Liver (tissue), 10 donors: ENCODE measurements at places on chromosomes 11 and 22. TPM values are rescaled to one million over a fixed set of nuclear protein-coding genes. Genes with fewer than 3 reads are reported as not detected.

DNA sequence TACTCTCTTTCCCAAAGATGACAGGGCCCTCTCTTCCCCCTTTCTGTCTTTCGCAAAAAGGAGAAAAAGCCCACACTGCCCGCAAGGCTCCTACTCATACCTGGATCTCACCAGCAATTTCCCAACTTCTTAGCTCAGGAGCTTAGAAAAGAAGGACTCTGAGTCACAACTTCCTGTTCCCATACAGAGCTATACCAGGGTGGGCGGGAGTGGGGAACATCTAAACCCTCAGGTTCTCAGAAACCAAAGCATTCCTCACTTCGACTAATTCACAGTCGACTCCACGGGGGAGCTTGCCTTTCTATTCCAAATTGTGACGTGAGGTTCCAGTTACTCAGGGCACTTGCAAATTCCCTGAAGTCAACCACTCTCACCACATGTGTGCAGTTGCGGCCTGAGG is 61.9 kb downstream of the MTNR1B start:
- DNase-seq = no peak

DNA sequence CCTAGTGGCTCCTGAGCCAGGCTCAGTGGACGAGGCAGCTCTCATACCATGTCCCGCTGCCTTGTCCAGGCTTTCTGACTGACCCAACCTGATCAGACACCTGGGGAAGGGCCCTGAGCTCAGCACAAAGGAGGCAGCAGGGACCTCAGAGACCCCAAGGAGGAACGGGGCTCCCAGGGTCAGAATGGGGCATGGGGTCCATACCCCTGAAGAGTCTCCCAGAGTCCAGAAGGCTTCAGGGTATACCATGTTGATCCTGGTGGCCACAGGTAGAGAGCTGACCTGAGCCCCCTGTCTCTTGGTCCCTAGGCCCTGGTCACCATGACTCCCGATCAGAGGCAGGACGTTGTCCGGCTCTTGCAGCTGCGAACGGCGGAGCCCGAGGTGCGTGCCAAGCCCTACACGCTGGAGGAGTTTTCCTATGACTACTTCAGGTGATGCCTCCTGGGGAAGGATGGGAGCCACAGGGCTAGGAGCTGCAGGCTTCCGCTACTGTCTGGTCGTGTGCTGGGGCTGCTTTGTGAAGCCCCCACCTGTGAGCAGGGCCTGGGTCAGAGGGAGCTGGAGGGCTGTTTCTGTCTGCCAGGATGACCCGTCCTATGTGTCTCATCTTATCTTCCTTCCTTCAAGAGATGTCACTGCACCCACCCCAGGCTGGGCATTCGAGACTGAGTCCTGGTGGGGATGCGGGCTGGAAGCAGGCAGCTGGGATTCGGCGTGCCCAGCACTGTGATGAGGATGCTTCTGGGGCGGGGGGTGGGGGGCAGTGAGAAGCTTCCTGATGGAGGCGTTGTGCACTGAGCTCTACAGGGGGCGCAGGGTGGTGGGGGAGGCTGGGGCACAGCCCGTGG is 74.2 kb downstream of the MYO7A start:
- DNase-seq = no peak

DNA sequence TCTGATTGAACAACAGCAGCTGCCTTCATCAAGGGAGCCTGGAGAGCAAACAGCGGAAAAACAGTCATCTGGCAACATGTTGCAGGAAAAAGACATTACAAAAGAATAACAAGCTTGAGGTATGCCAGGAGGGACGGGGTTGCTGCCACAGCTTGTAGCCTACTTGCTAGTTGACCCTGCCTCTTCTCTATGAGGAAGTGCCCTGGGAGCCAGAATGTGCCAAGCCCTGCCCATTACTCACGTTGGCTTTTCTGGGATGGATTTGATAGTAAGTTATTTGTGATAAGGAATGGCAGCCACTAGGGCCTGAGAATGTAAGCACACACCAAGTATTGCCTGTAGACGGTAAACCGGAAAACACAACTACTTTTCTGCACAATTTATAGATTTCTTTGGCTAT is 113.5 kb upstream of the KIRREL3 start:
- no peak for DNase-seq

DNA sequence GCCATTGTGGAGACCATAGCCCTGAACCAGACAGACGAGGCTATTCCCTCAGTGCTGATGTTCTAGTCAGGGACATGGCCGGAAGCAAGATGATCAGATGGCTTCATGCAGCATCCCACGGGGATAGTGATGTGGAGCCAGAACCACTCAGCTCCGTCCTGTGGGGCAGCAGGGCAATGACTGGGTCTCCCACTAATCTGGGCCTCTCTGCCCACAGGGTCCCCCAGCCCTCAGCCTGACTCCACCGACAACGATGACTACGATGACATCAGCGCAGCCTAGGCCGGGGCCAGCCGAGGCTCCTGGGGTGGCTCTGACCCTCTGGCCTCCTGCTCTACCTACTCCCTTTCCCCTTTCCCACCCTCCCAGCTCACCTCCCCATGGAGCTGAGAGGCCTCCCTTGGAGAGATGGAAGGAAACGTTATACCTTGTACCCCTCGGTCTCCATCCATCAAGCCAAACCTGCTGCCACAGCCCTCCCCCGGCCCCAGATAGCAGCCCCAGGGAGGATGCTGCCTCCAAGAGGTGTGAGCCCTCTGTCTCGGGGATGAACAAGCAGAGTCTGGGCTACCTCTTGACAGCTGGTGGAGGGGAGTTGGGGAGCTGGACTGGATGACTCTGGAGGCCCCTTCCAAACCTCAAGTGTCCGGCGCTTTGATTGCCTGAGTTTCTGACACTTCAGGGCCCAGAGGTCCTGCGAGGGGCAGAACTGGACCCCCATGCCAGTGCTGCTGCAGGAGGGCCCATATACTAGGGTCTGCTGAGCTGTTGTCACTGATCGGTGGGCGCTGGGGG is 47.8 kb downstream of the CD6 start:
- no peak for DNase-seq

DNA sequence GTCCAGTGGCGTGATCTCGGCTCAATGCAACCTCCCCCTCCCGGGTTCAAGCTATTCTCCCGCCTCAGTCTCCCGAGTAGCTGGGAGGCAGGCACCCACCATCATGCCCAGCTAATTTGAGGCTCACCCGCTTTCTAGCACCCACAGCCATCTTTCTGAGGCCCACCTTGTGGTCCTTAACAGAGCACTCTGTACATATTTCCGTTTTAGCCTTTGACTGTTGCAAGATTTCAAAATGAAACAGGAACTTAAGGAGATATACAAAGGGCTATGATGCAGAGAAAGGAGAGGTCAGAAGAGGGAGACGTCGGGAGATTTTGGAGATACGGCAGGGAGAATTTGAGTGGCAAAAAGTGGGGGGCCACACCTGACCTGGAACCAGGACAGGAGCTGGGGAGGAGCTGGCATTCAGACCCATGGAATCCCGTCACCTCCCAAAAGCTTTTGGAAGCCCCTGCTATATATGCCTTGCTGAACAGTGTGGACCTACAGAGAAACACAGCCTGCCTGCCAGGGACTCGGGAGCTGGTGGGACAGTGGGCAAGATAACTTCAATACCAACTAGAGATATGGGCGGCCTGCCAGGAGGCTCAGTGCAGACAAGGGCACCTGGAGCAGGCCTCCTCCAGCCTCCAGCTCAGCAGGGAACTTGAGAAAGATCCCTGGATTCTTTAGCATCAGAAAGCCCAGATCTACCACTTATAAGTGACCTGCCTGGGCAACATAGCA is 8.0 kb upstream of the CLCF1 start:
- no peak for DNase-seq

DNA sequence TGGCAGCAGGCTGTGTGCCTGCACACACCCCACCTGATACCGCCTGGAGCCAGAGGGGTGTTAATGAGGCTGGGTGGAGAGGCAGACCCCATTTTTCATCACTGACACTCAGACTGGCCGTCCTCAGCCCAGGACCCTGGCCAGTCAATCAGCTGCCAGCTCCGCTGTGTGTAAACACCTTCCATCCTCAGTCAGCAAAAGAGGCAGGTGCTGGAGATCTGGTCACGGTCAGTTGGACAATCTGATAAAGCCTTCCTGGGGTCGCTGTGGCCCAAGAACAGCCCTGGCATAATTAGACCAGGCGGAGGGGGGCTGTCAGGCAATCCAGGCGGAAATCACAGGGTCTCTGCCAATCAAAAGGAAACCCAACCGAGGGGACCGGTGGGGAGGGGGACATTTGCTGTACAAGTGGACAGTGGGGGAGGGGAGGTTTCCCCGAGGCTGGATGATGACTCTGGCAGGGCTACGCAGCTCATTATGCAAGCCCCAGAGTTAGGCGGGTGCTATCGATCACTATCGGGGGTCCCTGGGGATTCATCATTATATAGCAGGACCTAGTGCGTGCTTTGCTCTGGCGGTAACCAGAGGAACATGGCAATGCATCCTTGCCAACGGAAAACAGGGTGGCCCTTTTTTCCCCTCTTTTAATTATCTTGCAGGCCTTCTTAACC is 72.9 kb downstream of the ABTB2 start:
- no peak for DNase-seq

DNA sequence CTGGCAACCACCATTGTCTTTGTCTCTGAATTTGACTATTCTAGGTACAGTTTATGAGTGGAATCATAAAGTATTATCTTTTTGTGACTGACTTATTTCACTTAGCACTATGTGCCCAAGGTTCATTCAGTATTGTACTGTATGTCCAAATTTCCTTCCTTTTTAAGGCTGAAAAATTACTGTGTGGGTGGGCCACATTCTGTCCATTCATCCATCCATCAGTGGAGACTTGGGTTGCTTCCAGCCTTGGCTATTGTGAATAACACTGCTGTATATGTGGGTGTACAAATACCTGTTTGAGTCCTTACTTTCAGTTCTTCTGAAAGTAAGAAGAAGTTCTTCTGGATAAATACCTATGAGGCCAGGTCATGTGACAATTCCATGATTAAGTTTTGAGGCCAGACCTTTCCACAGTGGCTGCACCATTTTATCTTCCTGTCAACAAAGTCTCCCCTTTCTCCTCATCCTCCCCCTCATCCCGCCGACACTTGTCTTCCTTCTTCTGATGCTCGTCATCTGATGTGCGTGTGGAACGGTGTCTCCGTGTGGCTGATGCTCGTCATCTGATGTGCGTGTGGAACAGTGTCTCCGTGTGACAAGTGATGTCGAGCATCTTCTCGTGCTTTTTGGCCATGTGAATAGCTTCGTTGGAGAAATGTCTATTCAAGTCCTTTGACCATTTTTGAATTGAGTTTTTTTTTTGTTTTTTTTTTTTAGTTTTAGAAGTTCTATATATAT is 49.5 kb downstream of the SBF1 start:
- peak; percentile 30 for DNase-seq

DNA sequence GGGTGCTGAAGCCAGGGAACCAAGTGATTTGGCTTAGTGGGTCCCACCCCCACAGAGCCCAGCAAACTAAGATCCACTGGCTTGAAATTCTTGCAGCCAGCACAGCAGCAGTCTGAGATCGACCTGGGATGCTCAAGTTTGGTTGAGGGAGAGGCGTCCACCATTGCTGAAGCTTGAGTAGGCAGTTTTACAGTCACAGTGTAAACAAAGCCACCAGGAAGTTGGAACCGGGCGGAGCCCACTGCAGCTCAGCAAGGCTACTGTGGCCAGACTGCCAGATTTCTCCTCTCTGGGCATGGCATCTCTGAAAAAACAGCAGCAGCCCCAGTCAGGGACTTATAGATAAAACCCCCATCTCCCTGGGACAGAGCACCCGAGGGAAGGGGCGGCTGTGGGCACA is 424.1 kb upstream of the TENM4 start:
- no peak for DNase-seq

DNA sequence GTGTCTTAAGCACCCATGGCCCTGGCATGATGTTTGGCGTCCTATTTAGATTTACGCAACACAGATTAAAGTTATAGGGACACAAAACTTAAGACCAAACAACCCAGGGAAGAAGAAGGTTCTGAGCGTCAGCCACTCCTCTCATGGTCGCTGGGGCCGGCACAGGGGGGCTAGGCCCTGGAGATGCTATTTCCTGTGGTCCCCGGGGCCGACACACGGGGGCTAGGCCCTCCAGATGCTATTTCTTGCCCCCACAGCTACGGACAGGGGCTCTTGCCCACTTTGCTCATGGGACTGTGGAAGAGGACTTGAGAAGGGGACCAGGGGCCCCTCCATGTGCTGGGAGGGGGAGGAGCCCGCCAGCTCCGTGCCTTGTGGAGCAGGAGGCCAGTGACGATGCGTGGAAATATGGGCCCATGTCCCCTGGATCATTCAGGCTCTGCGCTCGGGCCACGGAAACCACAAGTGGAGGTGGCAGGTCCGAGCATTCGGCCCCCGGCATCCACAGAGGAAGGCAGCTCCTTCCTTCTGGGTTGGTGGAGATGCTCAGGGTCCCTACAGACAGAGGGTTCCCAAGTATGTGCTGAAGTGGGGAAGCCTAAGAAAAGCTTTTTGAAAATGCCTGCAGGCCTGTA is 711.1 kb downstream of the BRD1 start:
- DNase-seq = no peak

DNA sequence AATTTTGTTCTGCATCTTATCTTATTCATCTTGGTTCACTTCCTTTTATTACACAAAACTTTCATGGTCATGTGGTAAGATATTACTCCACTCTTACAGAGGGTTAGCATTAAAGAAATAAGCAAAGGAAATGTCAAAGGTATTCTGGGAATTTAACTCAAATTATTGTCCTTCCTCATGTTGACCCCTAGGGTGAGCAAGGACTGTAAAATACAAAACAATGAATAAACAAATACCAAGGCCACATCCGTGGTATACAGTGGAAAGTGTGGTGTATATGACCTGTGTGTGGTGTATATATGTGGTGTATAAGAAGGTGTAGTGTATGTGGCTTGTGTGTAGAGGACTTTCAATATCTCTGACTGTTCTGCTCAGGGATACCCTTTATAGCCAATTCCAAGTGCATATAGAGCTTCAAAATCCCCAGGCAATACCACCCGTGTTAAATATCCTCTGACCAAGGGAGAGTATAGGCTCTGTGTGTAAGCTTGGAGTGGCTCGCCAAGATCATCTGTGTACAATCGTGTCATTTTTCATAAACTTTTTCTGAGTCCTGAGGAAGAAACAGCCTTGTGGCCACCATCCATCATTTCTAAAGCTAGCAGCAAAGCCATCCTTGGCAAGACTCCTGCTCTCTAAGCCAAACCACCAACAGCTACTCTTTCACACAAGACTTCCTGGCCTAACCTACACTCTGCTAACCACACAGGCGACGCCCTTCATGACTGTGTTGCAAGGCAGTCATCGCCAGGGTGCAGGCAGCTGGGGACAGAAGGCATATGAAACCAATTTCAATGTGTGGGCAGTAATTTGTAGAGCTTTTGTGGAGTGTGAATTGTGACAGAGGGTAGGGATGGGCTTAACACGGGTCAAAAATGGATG is 548.0 kb downstream of the ETS1 start:
- no peak for DNase-seq

DNA sequence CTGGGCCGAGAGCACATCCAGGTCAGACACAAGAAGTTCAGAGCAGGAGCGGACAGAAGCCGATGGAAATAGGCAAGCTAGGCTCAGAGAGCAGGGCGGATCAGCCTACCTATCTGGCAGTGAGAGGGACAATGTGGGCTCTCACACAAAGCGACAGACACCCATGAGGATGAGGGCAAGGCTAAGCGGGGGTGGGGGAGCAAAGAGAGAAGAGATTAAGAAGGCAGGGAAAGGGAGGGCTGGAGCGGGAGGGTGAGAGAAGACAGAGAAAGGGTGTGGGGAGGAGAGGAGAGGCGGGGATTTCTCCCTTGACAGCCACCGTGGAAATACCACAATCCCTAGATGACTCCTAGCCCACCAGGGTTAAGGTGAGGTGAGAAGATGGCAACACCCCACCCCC is 57.9 kb downstream of the BUD13 start:
- no peak for DNase-seq

- no peak for DNase-seq
These were observed 249.1 kb downstream of the MIAT start for GRCh38 chr22:26906464-26906863.

The C11orf52 gene
- total RNA-seq = 5.1 TPM

The AQP11 gene
- 9.7 TPM for total RNA-seq

The B3GAT1 gene
- not detected for total RNA-seq

The SLC22A12 gene
- total RNA-seq = not detected

The ANKK1 gene
- total RNA-seq = 0.08 TPM
